CD4-positive, CD25-positive, alpha-beta regulatory T cell (primary cell): ENCODE measurements at places on chromosomes 5 and 9. TPM values are rescaled to one million over a fixed set of nuclear protein-coding genes. Genes with fewer than 3 reads are reported as not detected.

DNA sequence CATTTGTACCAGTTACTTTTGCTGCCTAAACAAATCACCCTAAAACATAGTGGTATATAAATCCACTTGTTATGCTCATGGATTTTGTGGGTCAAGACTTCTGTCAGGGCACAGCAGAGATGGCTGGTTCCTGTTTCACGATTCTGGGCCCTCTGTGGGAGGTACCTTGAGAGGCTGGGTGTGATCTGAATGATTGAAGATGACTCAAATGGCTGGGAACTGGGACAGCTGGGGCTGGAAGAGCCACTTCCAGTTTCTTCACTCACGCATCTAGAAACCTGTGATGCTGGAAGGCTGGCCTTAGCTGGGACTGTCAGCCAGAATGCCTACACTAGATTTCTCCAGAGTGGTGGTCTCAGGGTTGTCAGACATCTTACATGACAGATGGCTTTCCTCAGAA, 88.1 kb downstream of the KIF4B start:
- no peak for DNase-seq

GRCh38 chr5:34022121-34022705, 14.4 kb upstream of the AMACR start:
- DNase-seq = peak; percentile 78

- DNase-seq = no peak
Observed at GRCh38 chr5:10902145-10902544, 141.1 kb upstream of the DAP start.

The PALM2AKAP2 gene
- polyA plus RNA-seq = 0.09 TPM

DNA sequence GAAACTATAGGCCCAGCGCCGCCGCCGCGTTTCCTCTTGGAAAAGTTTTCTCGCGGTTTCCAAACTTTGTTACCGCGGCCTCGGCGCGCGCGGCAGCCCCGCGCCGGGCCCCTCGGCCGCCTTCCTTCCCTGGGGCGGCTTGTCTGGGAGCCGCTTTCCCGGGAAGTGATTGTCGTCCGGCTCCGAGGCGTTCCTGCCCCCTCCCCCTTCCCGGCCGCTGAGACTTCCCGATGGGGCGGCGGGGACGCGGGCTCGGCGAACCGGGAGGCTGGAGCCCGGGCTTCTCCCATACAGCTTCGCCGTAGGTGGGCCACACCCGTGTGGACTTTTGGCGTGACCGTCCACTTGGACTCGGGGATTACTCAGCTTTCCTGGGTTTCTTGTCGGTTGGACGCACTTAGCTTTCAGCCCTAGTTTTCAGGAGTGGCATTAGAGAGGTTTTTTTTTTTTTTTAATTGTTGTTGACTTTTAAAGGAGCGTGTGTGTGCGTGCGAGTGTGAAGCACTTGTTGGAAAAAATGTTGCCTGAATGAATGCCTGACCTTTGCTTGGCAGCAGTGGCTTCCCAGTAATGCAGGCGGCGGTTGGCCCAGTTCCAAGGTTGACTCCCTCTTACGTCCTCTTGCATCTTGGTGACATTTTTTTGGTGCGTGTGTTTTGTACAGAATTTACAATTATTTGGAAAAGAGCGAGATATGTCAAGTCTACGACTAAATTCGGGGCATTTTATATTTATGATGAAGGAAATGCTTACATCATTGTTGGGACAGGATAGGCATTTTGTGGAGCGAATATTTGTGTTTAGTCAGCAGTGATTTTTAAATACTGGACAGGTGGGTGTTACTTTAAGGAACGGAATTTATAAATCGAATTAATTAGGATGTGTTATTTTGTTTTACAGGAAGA, 821 bp downstream of the CTNNA1 start:
- DNase-seq = peak; percentile 34

DNA sequence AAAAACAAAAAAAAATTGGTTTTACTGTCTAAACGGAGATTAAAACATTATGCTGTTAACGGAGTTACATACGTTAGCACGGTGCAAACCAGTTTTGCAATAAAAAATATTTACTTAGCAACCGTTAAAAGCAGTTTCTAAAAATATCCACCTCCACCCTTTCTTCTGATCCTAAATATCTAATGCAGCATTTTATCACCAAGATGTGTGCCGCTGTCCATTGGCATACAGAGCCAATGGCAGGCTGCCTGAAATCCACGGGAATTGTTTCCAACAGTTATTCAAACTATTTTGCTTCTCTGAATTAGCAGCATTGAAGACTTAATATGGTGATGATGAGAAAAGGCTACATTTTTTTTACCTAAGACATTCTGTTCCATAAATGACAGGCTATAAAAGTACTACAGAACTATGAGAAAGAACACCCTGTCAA, 61.6 kb downstream of the CSNK1A1 start:
- DNase-seq = no peak

- DNase-seq = no peak
Observed at GRCh38 chr5:144794922-144795321, 624.2 kb downstream of the KCTD16 start.

DNA sequence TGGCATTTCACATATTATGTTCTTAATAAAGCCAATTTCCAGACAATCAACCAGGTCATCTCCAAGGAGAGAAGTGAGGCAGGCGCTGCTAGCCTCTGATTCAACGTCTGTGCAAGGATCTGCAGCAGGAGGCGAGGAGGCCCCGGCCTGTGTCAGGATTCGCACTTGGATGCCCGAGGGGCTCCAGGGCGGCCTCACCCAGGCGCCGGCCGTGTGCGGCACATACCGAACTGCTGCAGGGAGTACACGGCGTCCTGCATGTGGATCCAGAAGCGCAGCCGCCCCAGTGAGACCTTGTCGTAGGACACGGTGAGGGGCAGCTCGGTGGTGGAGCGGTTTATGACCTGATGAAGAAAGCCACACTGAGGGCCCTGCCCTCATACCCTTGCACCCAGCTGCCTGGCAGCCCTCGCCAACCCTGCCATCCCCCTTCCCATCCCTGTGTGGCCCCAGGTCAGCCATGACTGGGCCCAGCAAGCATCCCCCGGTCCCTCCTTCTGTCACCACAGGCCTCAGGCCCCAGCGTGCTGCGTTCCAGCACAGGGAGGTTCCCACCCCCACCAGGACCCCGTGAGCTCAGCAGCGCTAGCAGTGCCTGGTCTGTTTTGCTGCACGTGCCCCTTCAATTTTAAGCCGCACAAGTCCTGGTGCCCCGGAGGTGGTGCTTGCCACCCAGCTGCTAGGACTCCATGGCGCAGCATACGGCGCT, 9.9 kb downstream of the CLPTM1L start:
- no peak for DNase-seq

- DNase-seq = no peak
Observed at GRCh38 chr9:95181835-95182234, 135.7 kb downstream of the FANCC start.

GRCh38 chr9:72902268-72902667, 50.6 kb downstream of the ALDH1A1 start:
- no peak for DNase-seq

- no peak for DNase-seq
Observed at GRCh38 chr9:87181670-87182069, 234.4 kb upstream of the GAS1 start.

- no peak for DNase-seq
Observed at GRCh38 chr9:131609099-131609830, 63.9 kb downstream of the PRRT1B start.

DNA sequence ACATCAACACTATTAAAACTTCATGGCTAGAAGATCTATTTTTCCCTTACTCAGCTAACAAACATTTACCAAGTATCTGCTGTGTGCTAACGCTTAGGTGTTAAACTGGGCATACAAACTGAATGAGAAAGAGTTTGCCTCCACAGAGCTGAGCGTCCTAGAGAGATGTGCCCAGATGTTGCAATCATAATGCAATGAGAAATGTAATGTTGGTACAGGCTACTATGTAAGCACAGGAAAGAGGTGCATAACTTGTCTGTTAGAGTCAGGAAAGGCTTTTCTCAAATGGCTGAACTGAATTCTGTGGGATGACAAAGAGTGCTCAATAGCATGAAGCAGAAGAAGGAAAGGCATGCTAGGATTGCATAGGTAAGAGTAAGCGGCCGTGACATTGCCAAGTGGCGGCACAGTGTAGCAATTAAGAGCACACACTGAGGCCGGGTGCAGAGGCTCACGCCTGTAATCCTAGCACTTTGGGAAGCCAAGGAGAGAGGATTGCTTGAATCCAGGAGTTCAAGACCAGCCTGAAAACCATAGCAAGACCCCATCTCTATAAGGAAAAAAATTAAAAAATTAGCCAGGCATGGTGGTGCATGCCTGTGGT, 137.8 kb downstream of the MEF2C start:
- DNase-seq = no peak

DNA sequence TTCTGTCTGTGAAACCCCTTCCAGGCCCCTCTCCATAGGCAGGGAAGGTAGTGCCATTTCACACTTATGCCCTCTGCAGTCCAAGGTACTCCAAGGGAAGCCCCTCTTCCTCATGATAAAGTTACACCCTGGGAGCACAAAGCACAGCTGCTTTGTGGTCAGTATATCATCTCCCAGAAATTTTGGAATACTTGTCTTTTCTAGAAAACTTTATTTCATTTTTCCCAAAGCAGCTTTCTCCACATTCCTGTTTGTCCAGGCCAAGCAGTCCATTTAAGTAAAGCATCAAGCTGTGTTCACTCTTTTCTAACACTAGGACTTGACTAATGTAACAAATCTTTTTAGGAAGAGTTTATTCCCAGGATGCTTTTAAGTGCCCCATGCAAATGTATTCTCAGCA, 371.8 kb upstream of the RGMB start:
- no peak for DNase-seq

DNA sequence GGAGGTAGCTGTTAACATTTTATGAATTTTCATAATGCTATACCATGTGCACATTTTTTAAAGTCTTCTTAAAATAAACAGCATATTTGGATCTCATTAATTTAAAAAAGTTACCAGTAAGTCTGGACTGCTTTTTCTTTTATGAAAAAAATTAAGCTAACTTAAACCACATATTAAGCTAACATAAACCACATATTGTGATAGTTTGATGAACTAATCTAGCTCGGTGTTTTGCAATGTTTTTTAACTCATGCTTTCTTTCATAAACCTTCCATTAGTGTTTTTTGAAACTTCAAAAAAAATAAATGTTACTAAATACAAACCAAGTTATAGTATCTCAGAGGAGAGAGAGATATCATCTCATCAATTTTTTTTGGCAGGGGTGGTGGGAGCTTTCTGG, 26.5 kb downstream of the POLK start:
- no peak for DNase-seq

DNA sequence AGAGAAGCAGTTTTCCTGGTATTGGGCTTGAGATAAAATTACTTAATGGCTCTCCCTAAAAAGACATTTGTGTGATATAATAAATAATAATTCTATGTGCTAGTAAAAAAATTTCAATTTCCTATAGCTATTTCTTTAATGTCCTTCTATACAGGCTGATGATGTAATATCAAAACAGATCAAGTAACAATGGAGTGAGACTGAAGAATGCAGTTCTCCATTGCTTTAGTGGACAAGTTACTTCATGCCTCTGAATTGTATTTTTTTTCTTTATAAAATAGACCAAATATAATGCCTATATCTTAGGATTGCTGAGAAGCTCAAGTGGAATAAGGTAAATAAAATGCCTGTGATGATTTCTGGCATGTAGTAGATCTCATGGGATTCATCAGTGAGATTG, 35.6 kb upstream of the NEURL1B start:
- no peak for DNase-seq

DNA sequence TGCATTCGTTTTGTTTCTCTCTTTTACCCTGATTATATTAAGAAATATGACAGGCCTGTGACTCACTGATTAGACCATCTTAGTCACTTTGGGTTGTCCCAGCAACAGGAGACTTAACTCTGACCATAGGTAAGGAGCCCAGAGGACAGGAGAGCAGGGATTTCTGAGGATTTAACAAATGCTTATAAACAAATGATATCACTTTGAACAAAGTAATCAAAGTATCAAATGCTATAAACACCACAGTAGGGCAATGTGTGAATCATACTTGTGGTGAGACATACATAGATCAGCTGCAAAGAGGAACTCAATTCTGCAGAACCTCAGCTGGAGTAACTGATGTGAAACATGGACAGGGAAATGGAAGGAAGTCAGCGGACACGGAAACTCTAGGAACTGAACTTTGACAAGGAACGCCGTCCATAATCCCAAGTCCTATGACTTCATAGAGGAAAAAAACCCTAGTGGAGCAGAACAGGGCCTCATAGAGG, 190.6 kb upstream of the MSX2 start:
- no peak for DNase-seq

The SNAPC4 gene
- polyA plus RNA-seq = 0.77 TPM

- DNase-seq = no peak
Observed at GRCh38 chr9:108830272-108830671, 25.5 kb downstream of the ACTL7B start.

DNA sequence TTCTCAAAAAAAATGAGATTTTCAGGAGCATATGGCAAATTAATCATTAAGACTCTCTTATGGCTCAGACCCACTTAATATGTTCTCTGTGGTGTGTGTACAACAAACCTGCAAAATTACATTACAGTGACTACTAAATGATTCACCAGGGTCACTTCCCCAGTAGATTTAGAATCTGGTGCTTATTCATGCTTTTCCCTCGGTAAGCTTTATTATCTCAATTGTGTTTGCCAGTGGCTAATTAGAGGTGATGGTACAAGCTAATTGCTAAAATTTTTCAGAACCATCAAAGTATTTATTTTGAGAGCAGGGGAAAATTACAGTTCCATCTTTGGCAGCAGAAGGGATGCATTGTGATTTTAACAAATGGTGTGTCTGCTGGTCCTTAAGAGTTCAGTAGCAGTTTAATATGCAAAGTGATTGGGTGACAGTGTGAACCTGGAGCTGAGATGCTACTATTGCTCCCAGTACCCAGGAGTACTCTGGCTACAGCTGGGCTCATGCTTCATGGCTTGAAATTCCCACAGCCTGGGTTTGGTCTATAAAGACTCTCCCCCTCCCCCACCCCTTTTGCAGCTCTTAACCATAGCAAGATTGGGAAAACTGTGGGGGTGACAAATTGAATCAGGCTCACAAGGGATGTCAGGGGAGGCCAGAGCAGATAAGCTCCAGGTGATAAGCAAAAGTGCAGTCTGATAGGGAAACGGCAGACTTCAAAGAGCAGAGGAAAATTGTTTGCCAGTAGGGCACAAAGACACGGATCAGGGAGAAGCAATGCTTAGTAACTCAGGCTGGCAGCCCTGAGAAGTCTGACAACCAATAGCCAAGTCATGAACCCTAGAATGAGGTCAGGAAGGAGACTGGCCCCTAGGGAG, 92.8 kb upstream of the RAD23B start:
- no peak for DNase-seq

The IFNA5 gene
- polyA plus RNA-seq = not detected

DNA sequence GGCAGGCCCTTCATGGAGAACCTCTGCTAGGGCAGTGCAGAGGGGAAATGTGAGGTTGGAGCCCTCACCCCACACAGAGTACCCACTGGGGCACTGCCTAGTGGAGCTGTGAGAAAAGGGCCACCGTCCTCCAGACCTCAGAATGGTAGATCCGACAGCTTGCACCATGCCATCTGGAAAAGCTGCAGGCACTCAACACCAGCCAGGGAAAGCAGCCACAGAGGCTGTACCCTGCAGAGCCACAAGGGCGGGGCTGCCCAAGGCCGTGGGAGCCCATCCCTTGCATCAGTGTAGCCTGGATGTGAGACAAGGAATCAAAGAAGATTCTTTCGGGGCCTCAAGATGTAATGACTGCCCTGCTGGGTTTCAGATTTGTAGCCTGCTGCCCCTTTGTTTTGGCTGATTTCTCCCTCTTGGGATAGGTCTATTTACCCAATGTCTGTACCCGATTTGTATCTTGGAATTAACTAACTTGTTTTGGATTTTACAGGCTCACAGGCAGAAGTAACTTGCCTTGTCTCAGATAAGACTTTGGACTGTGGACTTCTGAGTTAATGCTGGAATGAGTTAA, 16.6 kb upstream of the ZDHHC11 start:
- DNase-seq = no peak
